ENCODE measurements at places on chromosomes 1 and 21.
A peak's percentile ranks its signal among the peaks of the same experiment; 100 is the strongest.

- no peak for DNase-seq
Observed at GRCh38 chr1:22753481-22753971, 42.9 kb downstream of the EPHB2 start.

DNA sequence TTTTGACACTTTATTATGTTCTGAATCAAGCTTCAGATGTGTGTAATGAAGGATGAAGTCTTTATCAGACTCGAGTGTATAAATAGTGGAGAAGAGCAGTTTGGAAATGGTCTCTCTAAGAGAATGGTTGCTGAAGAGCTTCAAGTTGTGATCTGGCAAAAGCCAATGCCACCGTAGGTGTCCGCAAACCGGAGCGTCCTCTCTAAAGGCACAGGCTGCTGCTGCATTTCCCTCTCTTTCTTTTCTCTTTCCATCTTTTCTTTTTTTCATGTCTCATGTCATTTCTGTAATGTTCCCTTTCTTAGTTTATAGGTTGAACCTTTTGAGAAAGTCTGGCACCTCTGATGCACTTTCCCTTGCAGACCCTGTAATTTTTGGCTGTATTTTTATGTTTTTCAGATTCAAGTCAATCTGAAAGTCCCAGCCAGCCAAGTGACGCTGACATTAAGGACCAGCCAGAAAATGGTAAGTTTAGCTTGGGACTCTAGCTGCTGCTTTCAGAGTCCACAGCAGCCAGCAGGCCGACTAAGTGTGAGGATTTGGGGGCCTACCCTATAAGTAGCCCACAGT, 194.8 kb downstream of the NFIA start:
- no peak for DNase-seq

DNA sequence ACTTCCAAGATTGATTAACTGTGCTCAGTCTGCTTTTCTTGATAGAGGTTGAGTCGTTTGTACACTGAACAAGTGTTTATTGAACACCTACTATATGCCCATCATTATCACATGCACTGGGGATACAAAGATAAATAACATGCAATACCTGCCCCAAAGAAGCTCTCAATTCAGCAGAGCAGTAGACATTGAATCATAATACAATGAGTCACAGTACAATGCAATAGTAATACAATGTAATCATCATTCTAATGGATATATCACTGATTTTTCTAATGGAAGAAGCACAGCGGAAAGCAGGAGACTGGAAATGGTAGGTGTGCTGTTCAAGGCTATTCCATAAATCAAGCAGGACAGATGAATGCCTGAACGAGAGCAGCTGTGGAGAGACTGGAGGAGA, 3.7 kb upstream of the SEC16B start:
- no peak for DNase-seq

DNA sequence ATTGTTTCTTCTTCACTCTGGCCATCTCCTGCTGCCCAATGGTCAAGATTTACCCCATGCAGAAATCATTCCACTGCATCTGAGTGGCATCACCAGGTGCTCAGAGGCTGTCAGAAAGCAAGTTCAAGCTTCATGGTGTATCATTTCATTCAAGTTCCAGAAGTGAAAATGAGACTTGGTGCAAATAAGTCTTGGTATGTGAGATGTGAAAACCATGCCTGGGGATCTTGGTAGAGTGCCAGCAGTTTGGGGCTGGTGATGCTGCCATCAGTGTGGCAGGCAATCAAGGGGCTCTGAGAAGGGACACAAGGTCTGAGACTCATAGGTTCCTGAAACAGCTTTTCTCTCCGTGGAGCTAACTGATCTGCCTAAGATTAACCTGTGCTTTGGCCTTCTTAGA, 52.0 kb downstream of the CD2 start:
- no peak for DNase-seq

DNA sequence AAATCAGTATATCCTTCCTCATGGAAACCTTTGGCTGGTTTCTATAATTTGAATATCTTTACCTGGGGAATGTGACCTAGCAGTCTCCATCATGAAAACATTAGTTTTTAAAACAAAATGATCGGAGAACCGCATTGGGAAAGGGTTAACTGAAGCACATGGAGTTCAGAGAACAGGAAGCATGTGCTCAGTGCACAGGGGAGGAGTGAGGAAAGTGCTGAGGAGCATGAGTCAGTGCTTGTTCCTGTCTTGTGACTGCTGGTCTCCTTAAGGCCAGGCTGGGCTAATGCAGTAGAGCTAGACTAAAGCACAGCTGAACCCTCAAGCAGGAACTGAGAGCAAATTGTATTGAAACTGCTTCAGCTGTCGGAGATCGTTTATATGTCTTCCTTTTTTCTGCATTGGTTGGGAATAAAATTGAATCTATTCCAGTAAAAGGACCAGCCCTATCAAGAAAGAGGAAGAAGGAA, 5.8 kb downstream of the IFI16 start:
- DNase-seq, result no peak

- no peak for DNase-seq
Observed at GRCh38 chr1:237179503-237179902, 137.5 kb downstream of the RYR2 start.

DNA sequence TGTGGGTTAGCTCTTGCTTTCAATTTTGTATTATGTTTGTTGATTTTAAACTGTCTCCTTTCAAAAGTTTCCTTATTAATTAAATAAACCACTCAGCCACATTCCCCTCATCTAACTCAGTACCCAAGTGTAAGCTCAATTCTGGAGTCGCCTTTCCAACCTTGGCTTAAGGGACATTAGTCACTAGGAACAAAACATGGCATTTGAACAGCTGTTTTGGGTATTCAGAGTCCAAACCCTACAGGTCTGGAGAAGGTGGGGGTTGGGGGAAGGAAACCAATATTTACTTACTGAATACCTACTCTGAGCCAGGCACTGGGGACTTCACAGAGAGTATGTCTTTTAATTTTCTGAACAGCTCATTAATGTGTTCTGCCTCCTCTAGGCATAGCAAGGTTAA, 117.2 kb upstream of the JUN start:
- no peak for DNase-seq

DNA sequence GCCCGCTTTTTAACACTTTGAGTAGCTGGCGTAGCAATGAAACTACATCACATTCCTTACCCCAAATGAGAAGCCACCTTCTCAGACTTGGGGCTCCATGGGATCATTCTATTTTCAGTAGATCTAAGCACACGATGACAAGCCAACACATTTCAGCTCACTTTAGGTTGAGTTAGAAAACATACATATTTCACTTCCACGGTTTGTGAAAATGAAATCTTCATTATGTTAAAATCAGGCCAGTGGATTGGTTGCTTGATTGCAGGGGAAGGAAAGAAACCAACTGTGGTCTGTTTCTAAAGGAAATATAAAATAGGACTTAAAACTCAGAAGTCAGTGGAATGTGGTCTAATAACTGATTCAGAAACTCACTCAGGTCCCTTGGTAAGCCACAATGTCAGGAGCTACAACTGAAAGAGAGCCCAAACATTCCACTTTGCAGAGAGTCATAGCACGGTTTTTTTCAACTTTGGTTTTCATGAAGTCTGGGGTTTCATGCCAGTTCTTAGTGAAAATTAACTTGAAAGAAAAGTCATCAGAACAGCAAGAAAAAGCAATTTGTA, 82.3 kb upstream of the TIAM1 start:
- DNase-seq, result no peak

DNA sequence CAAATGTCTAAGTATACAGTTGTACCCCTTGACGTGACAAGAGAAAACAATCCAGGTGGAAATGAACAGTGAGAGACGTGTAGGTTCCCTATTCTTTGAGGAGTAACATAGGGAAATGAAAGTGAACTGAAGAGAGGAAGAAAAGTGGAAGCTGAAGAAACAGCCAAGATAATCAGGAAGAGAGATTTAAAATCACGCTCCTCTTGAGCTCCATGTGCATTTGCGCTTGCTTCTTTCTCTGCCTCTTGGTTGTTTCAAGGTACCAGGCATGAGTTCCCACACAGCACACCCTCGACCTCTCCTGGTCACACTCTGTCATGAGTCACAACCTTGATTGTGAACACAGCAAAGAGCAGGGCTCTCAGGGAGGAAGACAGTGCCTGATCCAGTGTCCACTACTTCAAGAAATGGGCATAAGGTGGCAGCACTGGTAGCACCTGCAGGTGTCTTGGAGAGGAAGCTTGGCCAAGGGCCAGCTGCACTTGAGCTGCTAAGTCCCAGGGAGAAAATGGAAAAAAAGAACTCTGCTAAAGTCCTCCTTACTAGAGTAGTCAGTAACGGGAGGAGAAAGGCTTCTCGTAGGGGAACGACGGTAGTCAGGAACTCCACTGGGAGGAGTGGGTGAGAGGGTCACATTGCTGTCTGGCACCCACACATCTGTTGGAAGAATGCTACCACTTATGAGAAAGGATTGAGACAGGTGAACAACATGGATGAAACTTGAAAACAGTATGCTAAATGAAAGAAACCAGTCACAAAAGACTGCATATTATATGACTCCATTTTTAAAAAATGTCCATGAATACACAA, 18.3 kb upstream of the ARID1A start:
- no peak for DNase-seq

DNA sequence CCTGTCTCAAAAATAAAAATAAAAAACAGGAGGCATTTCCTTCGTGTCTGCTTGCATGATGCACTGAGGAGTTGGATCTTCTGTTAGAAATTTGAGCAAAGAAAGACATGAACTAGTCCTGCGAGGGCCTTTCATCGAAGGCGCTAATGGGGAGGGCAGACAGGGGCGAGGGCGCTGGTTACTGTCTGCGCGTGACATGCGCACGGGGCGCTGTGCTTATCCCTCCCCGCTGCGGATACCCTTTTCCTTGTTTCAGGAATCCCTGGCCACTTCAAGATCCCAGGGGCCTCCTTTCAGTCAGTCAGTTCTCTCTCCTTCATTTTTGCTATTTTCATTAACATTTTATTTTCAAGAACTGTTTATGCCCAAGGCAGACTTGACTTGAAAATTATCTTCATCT, 545.8 kb downstream of the KIF26B start:
- DNase-seq, result no peak

- no peak for DNase-seq
Observed at GRCh38 chr1:165787741-165788140, 19.1 kb upstream of the TMCO1 start.

- DNase-seq, result no peak
Observed at GRCh38 chr1:184388971-184389370, 2.1 kb downstream of the C1orf21 start.

- DNase-seq, result no peak
Observed at GRCh38 chr21:35404247-35404646, 355.1 kb upstream of the RUNX1 start.

DNA sequence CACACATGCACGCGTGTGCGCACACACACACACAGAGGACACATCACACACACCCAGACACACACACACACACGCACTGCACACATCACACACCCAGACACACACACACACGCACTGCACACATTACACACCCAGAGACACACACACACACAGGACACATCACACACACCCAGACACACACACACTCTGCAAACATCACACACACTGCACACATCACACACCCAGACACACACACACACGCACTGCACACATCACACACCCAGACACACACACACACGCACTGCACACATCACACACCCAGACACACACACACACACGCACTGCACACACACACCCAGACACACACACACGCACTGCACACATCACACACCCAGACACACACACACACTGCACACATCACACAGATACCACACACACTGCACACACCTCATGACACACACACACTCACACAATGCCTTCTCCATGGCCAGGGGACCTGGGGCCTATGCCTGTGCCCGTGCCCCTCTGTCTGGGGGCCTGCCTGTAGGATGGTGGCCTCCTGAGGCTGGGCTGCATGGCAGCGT, 24.4 kb downstream of the CRYAA start:
- no peak for DNase-seq

DNA sequence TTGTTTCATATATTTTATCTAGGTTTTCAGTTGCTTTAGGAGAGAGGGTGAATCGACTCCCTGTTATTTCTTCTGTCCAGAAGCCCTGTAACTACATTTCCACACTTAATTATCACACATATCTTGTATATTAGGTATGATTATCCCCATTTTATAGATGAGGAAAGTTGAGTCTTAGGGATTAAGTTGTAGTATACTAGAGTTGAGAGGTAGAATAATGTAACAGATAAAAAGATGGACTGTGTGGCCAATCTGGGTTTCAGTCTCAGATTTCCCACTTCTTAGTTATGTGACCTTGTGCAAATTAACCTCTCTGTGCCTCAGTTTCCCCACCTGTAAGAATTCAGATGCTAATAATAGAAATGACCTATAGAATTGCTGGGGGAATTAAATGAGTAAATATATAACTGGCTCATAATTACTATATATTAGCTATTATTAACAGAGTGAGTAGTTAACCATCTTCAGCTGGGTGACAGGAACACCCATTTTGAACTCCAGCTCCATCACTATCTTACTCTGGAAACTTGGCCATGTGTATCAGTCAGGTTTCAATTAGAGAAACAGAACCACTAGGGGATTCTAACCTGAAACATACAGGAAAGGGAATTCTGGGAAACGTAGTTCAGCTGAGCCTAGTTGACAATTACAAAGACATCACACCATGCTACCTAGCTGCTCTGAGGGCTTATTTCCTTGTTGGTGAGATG, 20.4 kb upstream of the FOXO6 start:
- no peak for DNase-seq

DNA sequence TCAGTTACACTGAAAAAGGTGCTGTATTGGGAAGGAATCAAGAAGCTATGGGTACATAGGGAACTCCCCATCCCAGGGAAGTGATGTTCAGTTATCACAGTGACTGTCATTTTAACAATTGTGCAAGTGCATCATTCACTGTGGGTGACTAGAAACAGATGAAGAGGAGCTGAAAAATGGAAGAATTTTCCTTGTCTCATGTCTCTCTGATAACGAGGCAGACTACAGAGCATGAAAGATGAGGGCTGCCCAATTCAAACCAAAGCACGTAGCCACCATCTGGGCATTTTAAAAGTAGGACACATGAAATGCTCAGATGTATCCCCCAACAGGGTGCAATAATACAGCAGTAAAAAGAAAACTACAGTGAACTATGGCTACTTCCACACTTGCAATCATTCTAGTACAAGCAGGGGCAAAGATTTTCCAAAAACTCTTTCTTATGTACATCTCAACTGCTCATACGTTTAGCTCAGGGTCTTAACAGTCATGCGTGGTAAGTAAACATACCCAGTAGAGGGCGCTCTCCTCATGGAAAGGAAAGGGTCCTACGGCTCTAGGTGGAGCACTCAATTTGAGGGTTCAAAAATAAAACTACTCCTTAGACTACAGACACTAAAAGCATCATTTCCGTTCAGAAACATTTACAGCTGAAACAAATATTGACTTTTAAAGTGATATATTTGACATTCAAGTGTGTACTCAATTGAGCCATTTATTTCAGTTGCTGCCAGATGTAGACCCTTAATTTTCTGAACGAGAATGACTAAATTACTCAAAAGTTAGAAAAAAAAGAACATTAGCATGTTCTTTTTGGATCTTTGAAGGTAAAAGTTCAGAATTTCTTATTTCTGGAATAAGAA, 143.2 kb downstream of the KCTD3 start:
- DNase-seq, result peak; percentile 31

- DNase-seq, result no peak
Observed at GRCh38 chr1:213123087-213123486, 72.0 kb downstream of the RPS6KC1 start.

GRCh38 chr1:18341291-18342069, 139.2 kb upstream of the KLHDC7A start:
- no peak for DNase-seq

Measured in D721Med (cell line).